Mesenteric fat pad (tissue), 1 donor: ENCODE measurements at places on chromosomes 2 and 18.

GRCh38 chr2:221124532-221125240 lies 447.4 kb downstream of the EPHA4 start:
- no peak for DNase-seq

DNA sequence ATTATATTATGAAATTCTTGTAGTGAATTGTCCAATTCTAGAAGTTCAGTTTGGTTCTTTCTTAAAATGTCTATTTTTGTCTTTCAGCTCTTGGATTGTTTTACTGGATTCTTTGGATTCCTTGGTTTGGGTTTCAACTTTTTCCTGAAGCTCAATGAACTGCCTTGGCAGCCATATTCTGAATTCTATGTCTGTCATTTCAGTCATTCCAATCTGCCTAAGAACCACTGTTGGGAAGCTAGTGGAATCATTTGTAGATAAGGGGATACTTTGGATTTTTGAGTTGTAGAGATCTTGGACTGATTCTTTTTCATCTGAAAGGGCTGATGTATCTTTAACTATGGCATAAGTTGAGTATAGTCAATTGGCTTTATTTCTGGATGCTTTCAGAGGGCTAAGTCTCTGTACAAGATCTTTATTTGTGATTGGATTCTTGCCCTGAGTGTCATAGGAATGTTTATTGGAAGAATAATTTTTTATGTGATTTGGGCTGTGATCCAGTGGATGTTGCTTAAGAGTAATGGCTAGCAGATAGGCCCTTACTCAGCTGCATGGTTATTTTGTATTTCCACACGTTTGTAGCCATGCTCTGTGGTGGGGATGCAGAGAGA lies 42.3 kb downstream of the SERPINB7 start:
- DNase-seq = no peak

- DNase-seq = peak; percentile 35
Measured at GRCh38 chr18:48915626-48916425, 34.9 kb downstream of the SMAD7 start.

DNA sequence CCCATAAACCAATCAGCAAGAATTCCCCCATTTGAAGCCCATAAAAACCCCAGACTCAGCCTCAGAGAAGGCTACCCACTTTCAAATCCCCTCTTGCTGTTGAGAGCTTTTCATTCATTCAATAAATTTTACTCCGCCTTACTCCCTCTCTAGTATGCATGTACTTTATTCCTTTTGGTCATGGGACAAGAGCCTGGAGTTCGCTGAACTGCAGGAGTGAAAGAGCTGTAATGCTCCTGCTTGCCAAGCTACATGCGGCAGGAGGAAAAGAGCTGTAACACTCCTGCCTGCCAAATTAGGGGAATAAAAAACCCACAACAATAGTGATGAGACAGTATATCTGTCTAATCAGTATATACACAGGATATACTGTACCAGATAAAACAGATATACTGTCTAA lies 1261.7 kb downstream of the LRP1B start:
- no peak for DNase-seq

DNA sequence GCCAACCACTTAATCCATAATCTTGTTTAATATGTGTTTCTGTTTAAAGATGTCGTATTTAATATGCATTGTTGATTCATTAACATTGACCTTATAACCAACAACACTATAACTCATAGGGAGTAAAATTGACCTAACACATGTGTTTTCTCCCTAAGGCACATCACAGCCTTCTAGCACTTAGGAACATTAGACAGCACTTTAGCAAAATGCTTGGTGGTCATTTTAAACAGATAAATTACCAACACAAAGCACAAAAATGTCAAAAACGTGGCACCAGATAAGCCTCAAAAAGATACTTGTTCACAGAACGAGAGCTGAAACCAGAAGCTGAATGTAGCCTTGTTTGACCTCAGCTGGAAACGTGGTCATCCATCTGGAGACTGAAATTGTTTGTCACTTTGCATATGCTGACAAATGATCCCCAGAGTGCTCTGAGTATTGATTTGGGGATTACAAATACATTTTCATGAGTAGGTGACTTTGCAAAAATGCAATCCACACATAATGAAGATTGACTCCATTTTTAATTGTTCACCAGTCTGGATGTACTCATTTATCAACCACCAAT lies 139.2 kb downstream of the CCDC102B start:
- no peak for DNase-seq

DNA sequence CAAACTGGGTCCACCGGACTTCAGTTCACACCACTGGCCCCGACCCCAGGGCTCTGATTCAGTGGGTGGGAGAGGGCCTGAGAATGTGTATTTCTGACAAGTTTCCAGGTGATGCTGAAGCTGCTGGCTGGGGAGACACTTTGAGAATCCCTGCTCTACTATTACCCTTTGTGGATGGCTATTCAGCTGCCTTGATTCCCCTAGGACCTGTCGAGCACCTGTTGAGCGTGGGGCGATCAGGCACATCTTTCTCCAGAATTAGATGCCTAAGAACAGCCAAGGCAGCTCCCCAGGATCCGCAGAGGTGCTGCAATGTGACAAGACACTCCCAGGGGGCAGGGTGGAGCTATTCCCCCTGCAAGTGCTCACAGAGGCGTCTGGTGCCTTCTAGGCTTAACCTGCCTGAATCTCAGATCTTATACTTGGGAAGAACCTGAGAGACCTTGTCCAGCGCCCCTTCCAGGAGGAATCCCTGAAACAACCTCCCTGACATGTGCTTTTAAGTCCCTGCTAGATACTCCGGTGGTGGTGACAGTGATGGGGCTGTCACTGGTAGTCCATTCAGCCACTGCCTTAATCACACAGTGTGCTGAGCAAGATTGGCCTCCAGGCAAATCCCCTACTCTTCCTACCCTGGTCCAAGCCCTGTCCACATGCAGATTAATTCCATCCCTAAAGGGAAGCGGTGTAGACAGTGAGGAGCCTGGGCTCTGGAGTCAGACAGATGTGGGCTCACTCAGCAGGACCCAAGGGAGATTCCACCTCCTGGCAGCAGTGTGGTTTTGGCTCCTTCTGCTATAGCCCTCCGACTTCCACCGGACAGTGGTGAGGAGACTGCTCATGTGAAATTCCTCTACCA lies 43.4 kb upstream of the OTOF start:
- DNase-seq = no peak
